ENCODE measurements at places on chromosomes 6 and 20. TPM values are rescaled to one million over a fixed set of nuclear protein-coding genes. Genes with fewer than 3 reads are reported as not detected.
A peak's percentile ranks its signal among the peaks of the same experiment; 100 is the strongest.

DNA sequence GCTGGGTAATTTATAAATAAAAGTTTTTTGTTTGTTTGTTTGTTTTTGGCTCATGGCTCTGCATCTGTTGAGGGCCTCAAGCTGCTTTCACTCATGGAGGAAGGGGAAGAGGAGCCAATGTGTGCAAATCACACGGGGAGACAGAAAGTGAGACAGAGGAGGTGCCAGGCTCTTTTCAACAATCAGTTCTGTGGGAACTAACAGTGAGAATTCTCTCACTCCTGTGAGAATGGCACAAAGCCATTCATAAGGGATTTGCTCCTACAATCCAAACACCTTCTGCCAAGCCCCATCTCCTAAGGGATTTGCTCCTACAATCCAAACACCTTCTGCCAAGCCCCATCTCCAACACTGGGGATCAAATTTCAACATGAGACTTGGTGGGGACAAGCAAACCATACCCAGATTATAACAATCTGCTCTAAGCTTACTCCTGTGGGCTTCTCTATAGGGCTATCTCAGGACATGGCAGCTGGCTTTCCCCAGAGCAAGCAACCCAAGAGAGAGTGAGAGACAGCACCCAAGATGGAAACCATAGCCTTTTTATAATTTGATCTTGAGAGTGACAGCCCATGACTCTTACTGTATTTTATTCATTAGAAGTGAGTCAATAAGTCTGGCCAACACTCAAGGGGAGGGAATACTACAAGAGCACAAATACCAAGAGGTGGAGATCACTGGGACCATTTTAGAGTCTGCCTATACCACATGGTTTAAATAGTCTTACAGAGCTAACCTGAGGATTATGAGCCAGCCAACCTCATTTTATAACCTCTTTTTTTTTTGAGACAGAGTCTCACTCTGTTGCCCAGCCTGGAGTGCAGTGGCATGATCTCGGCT is 22.8 kb upstream of the LRRC1 start:
- DNase-seq: peak; percentile 70

CD40 gene
- 2.5 TPM for total RNA-seq

DNA sequence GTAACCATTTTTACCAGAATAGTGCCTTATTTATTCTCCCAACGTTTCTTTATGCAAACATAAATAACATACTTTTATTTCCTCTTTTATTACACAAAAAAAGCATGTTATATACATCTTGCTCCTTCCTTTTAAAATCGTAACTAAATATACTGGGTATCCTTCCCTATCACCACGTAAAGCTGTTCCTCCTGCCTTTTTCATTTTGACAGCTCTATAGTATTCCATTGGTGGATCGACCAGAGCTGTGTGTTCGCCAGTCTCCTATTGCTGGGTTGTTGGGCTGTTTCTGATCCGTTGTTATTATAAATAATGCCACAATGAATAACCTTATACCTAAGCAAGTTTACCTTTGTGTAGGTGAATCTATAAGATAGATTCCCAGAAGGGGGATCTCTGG is 46.9 kb upstream of the DDR1 start:
- no peak for DNase-seq

DNA sequence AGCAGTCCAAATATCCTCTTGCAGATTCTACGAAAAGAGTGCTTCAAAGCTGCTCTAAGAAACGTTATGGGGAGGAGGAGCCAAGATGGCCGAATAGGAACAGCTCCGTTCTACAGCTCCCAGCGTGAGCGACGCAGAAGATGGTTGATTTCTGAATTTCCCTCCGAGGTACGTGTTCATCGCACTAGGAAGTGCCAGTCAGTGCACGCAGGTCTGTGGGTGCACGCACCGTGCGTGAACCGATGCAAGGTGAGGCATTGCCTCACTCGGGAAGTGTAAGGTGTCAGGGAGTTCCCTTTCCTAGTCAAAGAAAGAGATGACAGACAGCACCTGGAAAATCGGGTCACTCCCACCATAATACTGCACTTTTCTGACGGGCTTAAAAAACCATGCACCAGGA is 272.1 kb upstream of the DEFB115 start:
- DNase-seq: no peak

- no peak for DNase-seq
Measured at GRCh38 chr20:53284256-53284655, 309.4 kb downstream of the ZNF217 start.

DNA sequence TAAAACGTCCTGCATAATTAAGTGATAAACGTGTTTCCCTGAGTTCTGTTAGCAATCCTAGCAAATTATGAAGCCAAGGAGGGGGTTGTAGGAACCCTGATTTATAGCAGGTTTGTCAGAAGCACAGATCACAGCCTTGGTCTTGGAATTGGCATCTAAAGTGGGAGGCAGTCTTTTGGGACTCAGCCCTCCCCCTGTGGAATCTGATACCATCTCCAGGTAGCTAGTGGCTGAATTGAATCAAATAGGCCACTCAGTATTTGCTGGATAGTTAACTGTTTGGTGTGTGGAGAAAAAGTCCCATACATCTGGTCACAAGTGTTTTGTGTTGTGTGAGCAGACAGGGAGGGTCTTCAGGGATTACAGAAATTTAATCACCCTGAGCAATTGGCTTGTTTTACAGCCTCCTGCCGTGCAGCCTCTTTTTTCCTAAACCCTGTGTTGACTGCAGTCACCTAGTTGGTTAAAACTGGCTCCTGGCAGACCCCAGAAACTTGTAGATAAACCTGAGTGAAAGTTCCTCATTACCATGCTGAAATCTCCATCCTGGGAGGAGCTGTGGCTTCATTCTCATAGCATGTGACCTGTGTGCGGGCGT is 19.0 kb upstream of the KIFC1 start:
- DNase-seq: no peak

- DNase-seq: no peak
Measured at GRCh38 chr20:59508729-59509128, 95.6 kb upstream of the PHACTR3 start.

DNA sequence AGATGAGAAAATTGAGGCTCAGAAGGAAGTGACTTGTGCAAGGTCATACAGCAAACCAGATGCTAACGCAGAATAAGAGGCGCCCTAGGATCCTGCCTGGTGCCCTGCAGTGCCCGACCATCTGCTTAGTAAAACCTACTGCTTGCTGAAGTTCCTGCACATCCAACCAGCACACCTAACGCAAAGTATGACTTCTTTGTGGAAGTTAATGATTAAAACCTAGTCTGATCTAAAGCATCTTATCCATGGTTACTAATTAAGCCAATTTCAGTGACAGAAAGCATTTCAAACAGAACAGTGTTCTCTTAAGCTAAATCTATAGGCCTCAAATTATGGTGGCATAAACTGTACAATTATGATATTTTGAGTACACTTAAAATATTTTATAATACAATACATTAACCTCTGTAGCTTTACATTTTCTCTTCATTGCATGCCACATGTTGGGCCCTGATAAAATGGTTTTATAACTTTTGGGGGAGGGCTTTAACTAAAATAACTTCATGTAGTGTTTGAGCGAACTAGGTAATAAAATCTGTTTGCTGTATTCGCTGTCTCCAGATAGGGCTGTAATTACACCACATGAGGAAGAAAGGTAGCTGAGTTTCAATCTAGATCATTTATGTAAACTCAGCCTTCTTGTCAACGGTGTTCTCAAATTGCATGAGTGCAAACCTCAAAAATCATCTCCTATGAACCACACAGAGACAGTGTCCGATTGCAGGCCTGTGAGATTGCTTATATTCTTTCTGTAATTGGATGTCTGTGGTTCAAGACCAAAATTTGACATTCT is 37.5 kb upstream of the BEND3 start:
- no peak for DNase-seq

GRCh38 chr6:163942790-163943189 is 528.3 kb downstream of the QKI start:
- DNase-seq: no peak

SLC2A10 gene
- total RNA-seq: 48.0 TPM

- DNase-seq: no peak
Measured at GRCh38 chr6:105186576-105186975, 6.8 kb upstream of the POPDC3 start.

DNA sequence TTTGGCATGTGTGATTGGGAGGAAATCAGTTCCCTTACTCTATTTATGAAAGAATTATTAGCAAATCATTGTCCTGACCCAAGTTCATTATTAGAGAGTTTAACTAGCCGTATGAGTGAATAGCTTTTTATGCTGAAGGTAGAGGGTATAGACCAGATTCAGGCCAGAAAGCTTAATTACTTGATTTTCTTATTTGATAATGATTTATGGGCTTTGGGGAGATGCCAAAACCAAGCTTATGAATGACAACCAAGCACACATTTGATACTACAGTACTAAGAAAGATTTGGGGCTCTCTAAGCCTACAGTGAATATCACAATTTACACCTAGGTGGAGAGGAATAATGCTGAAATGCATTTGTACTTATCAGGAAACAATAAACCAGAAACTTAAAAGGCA is 193.2 kb downstream of the ARHGAP18 start:
- no peak for DNase-seq

DNA sequence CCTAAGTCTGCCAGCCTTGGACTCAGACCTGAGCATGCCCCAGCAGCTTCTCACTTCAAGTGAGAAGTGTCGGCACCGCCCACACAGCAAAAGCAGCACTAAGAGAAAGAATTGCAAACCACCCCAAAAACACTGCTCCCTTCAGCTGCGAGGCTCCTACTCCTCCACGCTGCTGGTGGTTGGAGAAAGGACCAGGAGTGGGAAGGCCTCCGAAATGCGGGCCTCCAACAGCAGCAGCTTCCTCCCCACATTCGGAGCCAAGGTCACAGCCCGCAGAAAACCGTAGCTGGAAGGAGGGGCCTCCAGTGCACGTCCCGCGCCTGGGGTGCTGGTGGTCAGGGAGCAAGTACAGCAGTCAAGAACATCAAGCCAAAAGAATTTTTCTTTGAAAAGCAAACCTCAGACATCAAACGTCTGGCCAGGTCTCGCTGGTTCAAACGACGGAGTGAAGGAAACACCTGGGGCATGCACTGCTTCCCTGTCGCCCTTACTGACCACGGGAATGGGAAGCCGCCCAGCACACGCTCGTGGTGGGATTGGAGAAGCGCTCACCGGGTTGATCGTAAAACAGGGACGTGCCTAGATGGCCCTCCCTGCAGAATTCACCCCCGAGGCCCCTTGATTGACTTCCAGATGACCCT is 185.6 kb upstream of the CST7 start:
- no peak for DNase-seq

KCTD20 gene
- total RNA-seq: 120 TPM

- no peak for DNase-seq
Measured at GRCh38 chr6:20929283-20929682, 395.0 kb downstream of the CDKAL1 start.

DNA sequence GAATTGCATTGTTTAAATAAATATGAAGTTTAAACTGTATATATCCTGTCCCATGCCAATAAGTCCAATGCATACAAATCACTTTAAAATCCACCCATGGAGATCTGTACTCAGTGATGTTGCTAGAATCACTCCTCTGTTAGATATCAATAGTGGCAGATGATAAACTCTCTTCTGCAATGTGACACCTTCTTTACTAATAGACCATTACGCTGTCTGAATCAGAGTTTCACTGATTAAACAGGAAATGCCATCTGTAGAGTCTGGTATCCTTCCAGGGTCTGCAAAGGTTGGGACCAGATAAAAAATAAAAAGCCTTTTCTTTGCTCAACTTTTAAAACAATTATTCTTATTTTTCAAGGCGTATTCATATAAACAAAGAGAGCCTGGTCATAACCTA is 134.5 kb downstream of the EDN3 start:
- no peak for DNase-seq

CLDN20 gene
- not detected for total RNA-seq

DNA sequence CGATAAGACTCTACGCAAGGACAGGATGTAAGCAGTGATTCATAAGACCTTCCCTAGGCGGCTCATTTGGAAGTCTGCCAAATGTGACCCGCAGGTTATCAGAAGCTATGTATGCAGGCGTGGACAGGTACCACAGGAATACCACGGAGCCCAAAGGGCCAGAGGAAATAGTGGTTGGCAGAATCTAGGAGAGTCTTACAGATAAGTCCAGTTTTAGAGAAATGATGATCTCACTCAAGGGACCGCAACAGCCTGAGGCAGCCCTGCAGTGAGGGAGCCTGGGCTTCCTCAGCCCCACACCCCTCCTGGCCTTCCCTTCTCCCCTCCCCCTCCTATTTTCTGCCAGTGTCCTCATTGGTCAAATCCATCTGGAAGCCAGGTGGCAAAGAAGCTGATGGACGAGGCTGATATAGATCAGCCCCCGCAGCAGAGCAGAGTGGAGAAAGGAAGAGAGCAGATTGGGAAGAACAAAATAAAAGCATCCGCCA is 110.6 kb downstream of the FNDC1 start:
- no peak for DNase-seq

GRCh38 chr6:126631363-126631762 is 291.4 kb downstream of the CENPW start:
- peak; percentile 33 for DNase-seq

RPS6KA2 gene
- total RNA-seq: 45.1 TPM

DNA sequence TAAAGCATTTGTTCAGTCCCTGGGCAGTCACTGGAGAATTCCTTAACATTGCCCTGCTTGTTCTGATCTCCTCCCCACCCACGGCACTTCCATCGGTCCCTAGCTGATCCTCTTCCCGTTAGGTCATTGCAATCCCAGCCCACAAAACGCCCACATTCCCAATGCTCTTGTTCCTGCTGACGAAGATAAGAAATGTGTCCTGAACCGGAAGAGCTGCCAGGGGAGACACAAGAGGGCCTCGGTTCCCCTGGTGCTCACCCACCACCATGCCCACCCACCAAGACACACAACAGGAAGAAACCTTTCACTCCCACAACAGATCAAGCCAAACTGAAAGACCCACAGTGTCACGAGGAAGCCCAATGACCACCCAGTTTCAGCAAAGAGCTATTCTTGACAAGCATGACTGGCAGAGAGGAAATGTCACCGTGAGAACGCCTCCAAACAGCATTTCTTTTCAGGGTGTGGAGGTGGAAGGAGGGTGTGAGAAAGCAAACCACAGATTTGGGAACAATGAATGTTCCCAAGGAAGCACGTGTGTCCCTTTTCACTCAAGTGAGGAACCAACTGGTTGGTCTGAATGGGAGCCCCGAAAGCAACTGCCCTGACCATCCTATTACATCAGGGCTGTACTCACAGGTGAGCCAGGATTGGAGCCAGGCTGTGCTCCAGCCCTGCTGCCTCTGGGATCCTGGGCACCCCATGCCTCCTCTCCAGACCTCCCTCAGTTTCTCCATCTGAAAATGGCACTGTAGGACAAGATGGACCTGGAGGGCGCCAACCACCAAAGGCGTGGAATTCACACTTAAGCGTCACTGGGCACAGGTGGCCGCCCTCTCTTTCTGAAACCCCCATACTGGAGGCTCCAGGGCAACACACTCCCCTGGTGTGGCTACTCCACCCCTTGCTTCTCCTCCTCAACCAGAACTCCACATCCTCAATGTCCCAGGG is 97.5 kb downstream of the ZMYND8 start:
- peak; percentile 48 for DNase-seq

GRCh38 chr20:8012724-8013123 is 6.8 kb downstream of the TMX4 start:
- DNase-seq: no peak
